CD4-positive, alpha-beta T cell (primary cell): ENCODE measurements at places on chromosomes 13 and 19. TPM values are rescaled to one million over a fixed set of nuclear protein-coding genes. Genes with fewer than 3 reads are reported as not detected.

- DNase-seq: no peak
These were observed 13.3 kb upstream of the RETN start for GRCh38 chr19:7655581-7655980.

GRCh38 chr13:106118996-106119395 lies 416.5 kb downstream of the EFNB2 start:
- no peak for DNase-seq

GRCh38 chr13:32600890-32601289 lies 14.6 kb downstream of the PDS5B start:
- no peak for DNase-seq

- no peak for DNase-seq
These were observed 111.1 kb downstream of the COG6 start for GRCh38 chr13:39766464-39767158.

GRCh38 chr19:46488551-46488950 lies 7.1 kb downstream of the PNMA8B start:
- no peak for DNase-seq

GRCh38 chr19:33675501-33676124 lies 53.9 kb downstream of the CHST8 start:
- DNase-seq: no peak

DNA sequence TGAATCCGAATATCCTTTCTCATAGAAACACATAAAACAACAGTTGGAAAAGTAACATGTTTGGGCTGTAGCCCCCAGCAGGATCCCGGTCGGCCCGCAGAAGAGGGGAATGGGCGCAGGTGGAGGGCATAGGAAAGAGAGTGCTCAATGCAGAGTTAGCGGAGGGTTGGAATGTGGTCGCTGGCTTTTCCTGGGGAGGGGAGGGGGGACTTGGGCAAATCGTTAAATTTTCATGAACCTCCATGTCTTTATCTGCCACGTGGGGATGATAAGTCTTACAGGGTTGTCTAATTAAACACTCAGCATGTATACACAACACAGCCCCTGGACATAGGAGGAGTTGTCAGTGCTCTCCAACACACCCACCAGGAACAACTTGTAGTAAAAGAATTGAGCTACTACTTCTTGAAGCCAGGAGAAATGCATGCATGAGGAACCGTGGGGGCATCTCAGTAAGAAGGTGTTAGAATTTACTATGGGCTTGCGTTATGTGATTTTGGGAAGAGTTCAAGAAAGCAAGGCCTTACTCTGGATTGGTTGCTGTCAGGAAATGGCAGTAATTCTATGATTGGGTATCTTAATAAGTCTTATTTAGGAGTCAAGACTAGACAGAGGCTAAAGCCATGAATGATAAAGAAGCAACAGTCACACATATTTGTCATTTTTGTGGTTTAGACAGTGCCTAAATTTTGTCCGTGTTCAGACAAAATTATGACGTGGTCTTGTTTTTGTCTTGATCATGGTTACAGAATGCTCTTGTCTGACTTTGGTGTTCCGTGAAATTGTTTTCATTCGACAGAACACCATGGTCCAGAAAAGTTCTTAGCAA lies 671 bp upstream of the SLC46A3 start:
- DNase-seq: no peak

The ZNF554 gene
- 3.5 TPM for total RNA-seq

The STOML3 gene
- not detected for total RNA-seq

The NKPD1 gene
- total RNA-seq: 0.91 TPM

The TDRD12 gene
- total RNA-seq: 0.22 TPM
